Trophoblast cell (in vitro differentiated cells and primary cell): ENCODE measurements at places on chromosomes 12 and 14.

DNA sequence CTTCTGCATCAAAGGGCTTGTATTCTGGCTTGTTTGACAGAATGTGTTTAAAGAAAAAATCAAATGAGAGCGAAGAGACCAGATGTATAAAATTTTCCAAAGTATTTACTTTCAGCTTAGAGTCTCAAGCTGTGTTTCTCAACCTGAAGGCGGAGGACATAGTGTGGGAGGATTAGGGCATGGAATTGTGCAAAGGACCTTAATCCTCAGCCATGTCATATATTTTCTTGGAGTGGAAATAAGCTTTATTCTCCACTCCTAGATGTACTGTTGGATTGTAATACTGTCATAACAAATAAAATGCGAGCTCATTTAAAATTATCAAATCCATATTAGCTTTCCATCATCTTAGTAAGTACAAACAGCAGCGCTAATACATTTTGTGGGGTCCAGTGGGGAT is 154.0 kb downstream of the PAH start:
- DNase-seq, result no peak

DNA sequence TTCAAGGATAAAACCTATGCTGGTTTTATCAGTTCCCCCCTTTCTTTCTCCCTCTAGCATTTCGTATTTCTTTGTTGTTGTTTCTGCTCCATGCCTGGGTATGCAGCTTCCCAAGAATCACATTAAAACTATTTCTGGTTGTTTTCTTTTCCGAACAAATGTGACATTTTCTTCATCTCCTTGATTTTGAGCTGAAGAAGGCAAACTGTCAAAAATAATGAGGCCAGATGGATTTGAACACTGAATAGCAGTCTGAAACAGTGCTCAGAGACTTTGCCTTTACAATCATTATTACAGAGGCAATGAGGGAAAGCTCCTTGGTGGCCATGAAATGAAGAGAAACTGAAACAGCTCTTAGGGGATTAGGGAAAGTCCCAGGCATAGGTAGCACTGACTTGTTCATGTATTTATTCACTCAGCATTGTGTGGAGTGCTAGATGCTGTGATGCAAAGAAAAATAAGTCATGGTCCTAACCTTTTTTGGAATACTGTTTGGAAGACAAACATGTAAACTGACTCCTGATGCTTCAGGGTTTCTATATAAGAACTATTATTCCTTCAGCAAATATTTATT is 319.5 kb downstream of the FUT8 start:
- DNase-seq, result no peak

- peak; percentile 73 for DNase-seq
Measured at GRCh38 chr14:24297190-24297964, 2.2 kb downstream of the DHRS1 start.

- DNase-seq, result no peak
Measured at GRCh38 chr12:2805143-2805520, 7.3 kb upstream of the ITFG2 start.

DNA sequence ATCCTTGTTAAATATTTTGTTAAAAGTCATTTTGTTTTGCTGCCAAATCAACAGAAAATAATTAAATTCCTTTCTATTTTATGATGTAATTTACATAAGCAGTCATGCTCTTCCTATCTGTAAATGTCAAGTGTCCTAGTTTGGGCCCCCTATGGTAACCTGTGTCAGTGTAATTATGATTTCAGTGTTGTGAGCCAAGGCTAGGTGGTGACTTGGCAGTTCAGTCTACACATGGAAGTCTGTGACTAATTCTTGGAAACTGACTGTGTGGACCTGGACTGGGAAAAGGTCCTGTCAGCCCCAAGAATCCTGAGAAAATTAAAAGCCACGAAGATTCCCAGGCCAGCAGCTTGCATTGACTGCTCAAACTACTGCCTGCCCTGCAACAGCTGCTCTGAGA is 371.0 kb downstream of the FUT8 start:
- no peak for DNase-seq
